NCI-H345 (cell line): ENCODE measurements at places on chromosomes 12 and 14.
A peak's percentile ranks its signal among the peaks of the same experiment; 100 is the strongest.

DNA sequence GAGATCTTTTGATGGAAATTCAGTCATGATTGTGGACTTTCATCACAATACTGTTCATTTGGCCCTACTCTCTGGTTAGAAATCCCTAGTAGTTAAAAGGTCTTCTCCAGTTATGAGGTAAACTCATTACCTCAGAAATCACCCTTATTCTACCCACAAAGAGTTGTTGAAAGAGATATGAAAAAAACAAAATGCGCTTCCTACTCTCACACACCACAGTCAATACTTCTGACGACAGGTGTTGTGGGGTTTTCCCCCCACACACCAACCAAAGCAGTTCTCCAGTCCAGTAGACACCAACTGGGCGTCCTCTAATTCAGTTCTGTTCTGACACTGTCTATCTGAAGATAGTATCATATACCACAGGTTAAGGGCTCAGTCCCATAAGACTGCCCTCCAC is 54.9 kb downstream of the TRMT5 start:
- no peak for DNase-seq

DNA sequence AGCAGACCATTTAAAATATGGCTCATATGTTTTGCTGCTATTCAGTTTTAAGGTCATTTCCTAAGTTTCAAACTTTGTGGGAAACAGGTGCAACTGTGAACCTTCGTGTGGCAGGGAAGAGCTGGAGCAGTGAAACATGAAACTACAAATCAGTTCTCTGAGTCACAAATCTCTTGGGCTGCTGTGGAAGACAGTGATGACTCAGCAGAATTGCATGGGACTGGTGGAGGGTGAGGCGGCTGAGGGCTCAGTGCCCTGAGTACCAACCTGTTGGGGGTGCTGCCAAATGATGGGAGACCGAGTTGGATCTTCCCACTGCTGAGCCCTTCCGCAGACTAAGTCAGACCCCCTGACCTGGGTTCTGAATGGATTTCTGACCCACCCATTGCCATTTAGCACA is 8.4 kb upstream of the CALM1 start:
- no peak for DNase-seq

DNA sequence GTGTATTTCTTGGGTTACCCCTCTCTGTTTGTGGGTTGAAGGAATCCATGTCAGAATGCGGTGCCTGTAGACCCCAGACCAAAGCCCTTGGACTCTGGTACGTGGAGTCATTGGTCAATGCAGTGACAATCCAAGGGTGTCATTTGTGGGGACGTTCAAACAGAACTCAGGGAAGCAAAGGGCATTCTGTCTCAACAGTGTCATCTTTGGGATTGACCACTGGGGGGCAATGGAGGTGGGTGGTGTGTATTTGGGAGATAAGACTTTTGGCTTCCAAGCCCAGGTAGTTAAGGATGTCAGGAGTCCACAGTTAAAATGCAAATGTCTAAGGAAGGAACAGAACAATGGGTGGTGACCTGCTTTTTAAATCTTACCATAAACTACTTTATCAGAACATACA is 54.6 kb upstream of the CCDC175 start:
- DNase-seq: peak; percentile 40

DNA sequence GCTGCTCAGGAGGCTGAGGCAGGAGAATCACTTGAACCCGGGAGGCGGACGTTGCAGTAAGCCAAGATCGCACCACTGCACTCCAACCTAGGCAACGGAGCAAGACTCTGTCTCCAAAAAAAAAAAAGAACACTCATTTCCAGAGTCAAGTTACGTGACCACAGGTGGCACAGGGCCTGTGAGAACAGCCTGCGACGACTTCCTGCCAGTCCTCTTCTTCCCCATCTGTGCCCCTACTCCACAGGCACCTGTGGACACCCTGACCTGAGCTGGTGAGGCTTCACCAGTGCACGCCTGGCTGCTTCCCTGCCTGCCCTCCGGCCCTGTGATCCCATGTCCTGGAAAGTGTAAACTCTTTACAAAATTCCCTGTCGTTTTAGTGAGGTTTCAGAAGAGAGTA is 77.7 kb downstream of the PPP2R5C start:
- no peak for DNase-seq

DNA sequence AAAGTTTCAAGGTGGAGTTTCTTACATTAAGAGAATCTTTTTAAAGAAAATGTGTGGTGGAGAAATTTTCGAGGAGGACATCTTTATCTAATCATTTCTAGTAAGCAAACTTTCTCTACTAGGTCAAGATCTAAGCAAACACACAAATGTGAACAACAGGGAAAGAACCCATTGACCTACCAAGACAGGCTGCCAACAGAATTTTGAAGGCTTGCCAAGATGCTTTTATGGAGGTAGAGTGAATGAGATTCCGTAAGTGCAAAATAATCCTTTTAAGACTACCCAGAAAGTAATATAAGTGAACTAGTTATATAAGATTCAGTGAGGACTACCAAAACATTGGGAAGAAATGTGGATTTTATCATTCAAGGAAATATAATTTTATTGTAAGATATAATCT is 357.1 kb upstream of the PDE3A start:
- no peak for DNase-seq

- no peak for DNase-seq
Measured at GRCh38 chr14:75911883-75912282, 69.9 kb downstream of the TGFB3 start.

GRCh38 chr14:68691031-68691791 is 101.7 kb downstream of the ZFP36L1 start:
- no peak for DNase-seq

- no peak for DNase-seq
Measured at GRCh38 chr12:15209782-15210181, 11.4 kb downstream of the RERG start.

DNA sequence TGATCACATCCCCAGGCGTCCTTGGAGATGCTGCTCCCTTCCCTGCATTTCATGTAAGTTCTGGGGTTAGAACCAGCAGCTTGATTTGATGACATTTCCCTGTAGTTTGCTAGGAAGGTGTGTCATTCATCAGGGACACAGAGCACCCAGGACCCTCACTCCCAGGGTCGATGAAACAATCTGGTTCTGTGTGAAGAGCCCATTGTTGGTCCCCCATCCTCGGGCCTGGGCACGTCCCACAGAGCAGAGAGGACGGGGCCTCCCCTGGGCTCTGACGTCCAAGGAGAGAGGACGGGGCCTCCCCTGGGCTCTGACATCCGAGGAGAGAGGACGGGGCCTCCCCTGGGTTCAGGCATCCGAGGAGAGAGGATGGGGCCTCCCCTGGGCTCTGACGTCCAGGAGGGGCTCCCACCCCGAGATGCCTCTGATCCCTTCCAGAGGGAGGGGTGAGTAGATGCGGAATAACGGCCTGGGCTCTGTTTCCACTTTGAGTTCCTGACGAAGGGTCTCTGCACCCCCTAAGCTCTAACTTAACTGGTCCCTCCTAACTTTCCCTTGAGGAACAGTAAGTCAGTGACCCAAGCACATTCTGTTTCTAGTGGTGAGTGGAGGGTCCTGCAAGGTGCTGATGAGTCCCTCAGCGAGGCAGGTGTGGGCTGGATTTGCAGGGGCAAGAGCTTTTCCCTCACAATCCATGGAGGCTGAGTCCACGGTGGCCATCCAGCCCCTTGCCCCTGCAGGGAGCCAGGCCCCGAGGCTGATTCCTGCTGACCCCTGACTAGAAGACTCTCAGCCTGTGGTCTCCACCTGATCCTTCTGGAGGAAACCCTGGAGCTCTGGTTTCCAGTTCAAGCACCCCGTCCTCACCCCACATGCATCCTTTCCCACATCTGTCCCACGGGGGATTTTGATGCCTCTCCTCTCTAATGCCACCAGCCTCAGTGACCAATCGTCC is 35.5 kb upstream of the SFSWAP start:
- DNase-seq: no peak

- no peak for DNase-seq
Measured at GRCh38 chr12:19191089-19191488, 61.6 kb downstream of the PLEKHA5 start.

- DNase-seq: no peak
Measured at GRCh38 chr14:27090716-27091115, 492.9 kb upstream of the NOVA1 start.

GRCh38 chr12:104282109-104282508 is 21.4 kb upstream of the EID3 start:
- DNase-seq: no peak

DNA sequence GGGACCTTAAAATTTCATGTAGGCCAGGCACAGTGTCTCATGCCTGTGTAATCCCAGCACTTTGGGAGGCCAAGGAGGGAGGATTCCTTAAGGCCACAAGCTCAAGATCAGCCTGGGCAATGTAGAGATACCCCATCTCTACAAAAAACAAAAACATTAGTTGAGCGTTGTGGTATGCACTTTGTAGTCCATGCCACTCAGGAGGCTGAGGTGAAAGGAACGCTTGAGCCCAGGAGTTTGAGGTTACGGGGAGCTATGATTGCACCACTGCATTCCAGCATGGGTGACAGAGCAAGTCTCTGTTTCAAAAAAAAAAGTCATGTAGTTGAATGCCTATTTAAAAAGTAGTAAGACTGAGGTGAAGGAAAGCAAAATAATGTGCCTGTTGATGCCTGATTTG is 83.5 kb downstream of the TTC6 start:
- no peak for DNase-seq

GRCh38 chr12:20525064-20525610 is 156.8 kb downstream of the PDE3A start:
- DNase-seq: no peak
